ENCODE measurements at places on chromosomes 1 and 21.

- DNase-seq = no peak
Observed at GRCh38 chr1:44851308-44851707, 8.3 kb upstream of the PTCH2 start.

GRCh38 chr1:26405281-26405915 is 5.2 kb upstream of the LIN28A start:
- peak; percentile 49 for DNase-seq

- no peak for DNase-seq
Observed at GRCh38 chr1:167839009-167839408, 74.9 kb downstream of the ADCY10 start.

GRCh38 chr1:193068013-193068412 is 8.6 kb downstream of the RO60 start:
- DNase-seq = no peak

DNA sequence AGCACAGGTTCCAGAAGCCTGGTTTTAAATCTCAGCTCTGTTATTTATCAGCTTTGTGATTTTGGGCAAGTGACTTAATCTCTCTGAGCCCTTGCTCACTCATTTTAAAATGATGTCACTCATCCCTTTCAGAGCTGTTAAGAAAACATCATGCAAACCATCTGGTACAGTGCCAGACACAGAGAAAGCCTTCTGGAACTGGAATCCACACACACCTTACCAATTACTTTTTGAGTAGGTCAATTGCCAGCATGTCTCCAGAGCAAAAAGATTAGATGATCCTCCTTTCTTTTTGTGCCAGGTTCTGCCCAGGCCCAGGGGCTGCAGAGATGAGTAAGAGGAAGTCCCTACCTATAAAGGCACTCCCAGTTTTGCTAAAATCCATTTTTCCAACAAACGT is 61.3 kb downstream of the ROR1 start:
- peak; percentile 45 for DNase-seq

GRCh38 chr1:173161510-173162221 is 45.5 kb downstream of the TNFSF4 start:
- peak; percentile 58 for DNase-seq

DNA sequence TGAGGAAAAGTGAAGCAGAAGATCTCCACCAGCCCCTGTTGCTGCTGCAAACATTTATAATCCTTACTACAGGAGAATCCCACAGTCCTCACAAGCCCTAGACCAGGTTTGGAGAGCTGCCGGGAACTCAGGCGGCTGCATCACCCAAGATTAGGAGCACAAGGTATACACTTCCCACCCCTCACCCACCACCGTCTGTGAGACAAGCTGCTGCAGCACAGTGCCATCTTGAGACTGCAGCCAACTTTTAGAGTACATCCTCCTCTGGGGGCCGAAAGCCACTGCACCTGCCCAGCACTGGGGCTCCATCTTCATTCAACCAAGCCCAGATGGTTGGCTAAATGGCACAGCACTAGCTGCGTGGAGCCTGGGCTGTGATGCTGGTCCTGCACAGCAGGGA is 13.8 kb downstream of the OLFML3 start:
- no peak for DNase-seq

- no peak for DNase-seq
Observed at GRCh38 chr1:46067652-46068051, 64.8 kb downstream of the PIK3R3 start.

DNA sequence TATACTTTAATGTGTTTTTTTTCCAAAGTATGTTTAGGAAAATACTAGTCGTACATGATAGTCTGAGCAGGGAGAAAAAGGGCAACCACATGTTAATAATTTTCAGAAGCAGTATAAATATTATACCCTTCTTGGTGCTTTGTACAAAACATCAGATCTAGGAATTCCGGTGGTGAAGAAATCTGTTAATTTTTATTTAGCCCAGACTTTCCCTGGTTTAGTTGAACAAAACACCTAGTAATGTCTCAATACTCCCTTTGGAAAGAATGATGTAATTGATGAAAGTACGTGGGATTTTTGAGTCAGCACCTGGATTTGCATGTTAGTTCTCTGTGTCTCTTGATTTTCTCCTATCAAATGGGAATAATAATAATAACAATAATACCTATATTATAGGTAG is 38.4 kb upstream of the KCNK2 start:
- no peak for DNase-seq

- no peak for DNase-seq
Observed at GRCh38 chr1:25874635-25875153, 814 bp downstream of the PAQR7 start.

- peak; percentile 6 for DNase-seq
Observed at GRCh38 chr21:28683982-28684752, 308.5 kb downstream of the LTN1 start.

DNA sequence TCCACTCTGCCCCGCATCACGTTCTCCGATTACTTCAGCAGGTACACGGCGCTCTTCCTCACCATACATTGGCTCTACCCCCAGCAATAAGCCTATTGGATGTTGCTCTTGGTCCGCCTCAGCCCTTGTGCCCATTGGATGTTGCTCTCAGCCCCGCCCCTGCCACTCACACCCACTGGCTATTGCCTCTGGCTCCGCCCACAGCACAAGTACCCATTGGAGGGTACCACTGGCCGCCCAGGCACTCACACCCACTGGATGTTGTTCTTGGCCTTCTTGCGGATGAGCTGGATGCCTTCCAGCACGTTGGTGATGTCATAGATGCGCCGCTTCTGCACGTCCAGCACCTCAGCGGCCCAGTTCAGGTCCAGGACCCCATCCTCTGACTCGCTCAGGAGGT is 9.4 kb downstream of the E2F2 start:
- DNase-seq = no peak

Measured in astrocyte of the hippocampus (primary cell).